ENCODE measurements at places on chromosomes 12 and 14.

DNA sequence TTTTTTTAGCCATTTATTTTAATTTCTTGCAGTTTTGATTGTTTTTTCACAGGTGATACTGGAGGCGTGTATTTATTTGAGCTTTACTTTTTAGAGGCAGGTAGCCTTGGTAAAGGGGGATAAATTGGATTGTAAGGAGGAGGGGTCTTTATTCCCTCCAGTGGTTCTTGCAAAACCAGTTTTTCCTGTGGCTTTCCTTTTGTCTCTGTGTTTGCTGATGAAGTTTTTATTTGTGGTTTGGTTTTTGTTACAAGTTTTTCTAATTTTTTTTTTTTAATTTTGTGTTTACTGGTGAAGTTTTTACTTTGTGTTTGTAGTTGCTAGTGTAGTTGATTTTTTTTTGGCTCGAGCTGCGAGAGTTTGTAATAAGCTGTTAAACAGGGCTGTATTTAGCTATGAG, 278.5 kb downstream of the PRKD1 start:
- DNase-seq: no peak

GRCh38 chr12:46342562-46343033, 30.0 kb downstream of the SLC38A2 start:
- no peak for DNase-seq

DNA sequence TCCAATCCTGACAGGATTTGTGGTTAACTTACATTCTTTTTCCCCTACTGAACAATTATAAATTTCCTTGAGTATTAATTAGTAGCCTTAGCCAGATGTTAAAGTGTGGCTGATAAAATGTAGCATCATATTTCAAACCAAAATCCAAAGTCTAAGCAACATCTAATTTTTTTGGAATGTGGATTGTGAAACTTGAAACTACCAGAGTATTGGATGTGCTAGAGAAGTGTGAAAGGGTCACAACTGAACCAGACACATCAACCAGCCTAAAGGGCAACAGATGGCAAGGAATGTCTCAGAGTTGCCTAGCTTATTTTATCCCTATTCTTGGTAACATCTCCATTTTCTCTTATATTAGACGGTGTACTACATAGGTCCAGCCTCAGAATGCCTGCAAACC, 153.1 kb upstream of the DCN start:
- no peak for DNase-seq

- no peak for DNase-seq
Observed at GRCh38 chr14:80958939-80959338, 3.5 kb downstream of the TSHR start.

DNA sequence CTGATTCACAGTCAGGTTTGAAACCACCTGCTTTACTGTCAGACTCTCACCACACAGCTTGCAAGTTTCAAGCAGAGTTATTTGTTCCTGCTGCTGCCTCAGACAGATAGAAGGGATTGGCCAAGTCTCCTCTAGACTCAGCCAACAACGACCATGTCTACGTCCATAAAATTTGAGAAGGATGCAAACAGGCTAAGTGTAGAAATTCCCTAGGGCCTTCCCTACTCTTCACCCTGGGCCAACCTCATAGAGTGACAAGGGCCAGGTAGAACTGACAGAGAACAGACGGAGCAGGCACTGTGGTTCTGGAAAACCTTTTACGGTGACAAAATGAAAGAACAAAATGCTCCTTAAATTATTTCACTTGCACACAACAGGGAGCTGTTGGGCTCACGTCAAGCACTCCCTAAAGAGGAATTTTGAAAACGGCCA, 39.5 kb downstream of the CLIP1 start:
- no peak for DNase-seq

DNA sequence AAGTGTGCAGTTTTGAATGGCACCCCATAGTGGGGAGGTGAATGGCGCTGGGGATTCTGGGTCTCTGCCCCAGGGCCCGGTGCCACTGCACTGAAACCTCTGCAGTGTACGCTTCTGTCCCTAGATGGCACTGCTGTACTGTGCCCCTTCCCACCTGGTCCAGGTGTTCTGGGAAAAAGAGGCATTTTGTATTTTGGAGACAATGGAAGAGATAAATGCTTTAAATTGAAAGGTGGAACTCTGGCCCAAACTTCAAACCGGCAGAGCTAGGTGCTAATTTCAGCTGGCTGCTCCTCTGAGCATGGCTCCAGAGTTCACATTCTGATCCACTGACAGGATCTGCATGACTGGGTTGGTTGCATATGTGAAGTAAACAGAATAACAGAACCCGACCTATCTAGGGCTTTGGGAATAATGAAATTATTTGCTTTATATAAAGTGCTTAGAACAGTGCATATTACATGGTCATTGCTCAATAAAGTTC, 52.2 kb downstream of the KRT80 start:
- no peak for DNase-seq

DNA sequence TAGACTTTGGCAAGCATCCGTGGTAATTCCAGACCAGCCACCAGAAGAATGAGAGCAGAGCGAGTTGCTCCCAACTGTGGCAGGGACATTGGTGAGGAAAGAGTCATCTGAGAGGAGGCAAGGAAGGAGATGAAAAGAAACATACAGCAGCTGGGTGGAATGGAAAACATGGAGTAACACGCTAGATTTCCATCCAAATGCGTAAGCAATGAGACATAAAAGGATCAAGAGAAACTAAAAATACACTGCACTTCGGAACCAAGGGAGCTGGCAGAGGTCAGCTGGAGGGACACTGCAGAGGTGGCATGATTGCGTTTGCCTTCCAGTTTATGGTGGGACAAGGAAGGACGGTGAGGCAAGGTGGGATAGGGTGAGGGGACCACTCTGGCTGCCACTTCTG, 82.9 kb downstream of the DDX51 start:
- no peak for DNase-seq

DNA sequence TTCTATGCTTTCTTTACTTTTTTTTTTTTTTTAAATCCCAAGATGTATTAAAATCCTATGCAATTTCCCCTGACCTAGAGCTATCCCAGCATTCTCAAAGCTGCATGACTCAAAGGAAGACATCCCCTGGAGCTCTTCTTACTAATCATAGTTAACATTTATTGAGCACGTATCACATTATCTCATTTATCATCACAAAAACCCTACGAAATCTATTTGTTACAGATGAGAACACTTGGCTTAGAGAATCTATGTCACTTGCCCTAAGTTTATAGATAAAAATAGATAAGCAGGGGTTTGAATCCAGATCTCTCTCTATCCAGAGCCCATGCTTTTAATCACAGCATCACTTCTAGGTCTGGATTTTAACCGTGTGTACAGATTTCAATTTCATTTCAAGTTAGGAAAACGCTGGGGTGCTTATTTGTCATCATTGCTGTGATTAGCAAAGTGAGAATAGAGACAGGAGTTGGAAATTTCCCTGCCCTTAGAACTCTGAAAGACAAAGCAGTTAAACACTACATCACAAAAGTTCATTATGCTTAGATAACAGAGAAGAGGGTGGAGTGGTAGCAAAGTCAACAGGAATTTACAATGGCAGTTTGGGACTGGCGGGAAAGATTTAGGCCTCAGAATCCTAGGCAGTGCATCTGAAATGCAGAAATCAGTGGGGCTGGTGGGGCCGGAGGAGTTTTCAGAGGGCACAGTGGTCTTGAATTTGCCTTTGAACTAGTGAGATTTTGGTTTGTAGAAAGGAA, 177.7 kb upstream of the FRMD6 start:
- DNase-seq: no peak

DNA sequence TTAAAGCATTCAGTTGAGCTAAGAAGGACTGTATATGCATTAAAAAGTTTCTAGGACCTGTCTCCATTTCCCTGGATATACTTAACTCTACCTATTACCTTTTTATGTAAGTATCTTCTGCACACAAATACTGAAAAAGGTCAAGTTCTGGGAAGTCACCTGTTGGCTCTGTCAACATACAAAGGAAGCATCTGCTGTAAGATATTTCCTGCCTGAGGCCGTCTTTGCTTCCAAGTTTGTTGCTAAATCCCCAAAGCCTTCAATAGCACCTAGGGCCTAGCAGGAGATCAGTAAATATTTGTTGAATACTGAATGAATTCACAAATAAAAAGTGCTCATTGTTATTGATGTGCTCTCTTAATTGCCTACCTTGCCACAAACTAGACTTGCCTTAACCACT, 188.4 kb downstream of the DUSP6 start:
- no peak for DNase-seq

- DNase-seq: no peak
Observed at GRCh38 chr12:53829130-53829819, 77.5 kb upstream of the CISTR start.

- no peak for DNase-seq
Observed at GRCh38 chr12:30820406-30820946, 65.7 kb upstream of the CAPRIN2 start.

- DNase-seq: peak; percentile 26
Observed at GRCh38 chr14:58637391-58638230, at the start of gene DACT1. DACT1 (plus strand) TSS chr14:58637962; CDS start chr14:58638203, 241 bp downstream.

GRCh38 chr12:100141666-100141997, 1.0 kb downstream of the BLTP3B start:
- DNase-seq: peak; percentile 27

- DNase-seq: peak; percentile 49
Observed at GRCh38 chr12:91331371-91331770, 148.8 kb upstream of the DCN start.

GRCh38 chr14:69439521-69440270, 41.2 kb downstream of the SLC39A9 start:
- no peak for DNase-seq

DNA sequence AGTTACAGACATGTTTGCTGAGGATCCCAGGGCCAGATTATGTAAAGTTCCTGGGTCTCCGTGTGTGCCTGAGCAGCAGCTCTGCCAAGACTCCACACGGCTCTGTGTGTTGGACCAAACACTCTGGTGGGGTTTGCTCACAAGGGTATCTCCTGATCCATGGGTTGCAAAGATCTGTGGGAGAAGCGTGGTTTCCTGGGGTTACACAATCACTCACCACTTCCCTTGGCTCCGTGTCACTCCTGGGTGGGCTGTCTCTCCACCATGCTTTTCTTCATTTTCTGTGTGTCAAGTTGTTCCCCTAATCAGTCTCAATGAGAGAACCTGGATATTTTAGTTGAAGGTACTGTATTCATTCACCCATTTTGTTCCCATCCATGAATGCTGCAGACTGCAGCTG, 1088.8 kb downstream of the FSCB start:
- DNase-seq: no peak

- no peak for DNase-seq
Observed at GRCh38 chr14:81340201-81340600, 59.9 kb downstream of the STON2 start.

DNA sequence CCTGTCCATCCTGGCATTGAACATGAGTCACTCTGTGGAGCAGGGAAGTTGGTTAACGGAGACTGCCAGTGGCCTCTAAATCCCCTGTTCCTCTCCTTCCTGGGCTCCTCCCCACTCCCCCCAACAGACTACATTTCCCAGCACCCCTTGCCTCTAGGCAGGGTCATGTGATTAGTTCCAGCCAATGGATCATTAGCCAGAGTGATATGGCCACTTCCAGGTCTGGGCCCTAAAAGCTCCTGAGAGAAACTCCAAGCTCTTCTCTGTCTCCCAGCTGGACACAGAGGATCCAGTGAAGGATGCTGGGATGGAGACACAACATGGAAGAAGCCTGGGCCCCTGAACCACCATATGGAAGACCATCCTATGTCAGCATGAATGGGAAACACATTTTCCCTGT, 54.4 kb upstream of the RFLNA start:
- peak; percentile 5 for DNase-seq

DNA sequence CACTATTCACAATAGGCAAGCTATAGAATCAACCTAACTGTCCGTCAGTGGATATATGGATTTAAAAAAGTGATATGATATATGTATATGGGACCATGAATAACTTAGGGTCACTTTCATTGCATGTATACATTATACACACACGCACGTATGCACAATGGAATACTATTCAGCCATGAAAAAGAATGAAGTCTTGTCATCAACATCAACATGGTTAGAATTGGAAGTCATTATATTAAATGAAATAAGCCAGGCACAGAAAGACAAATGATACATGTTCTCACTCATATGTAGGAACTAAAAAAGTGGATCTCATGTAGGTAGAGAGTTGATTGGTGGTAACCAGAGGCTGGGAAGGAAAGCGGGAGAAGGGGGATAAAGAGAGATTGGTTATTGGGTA, 234.3 kb downstream of the VRK1 start:
- no peak for DNase-seq

DNA sequence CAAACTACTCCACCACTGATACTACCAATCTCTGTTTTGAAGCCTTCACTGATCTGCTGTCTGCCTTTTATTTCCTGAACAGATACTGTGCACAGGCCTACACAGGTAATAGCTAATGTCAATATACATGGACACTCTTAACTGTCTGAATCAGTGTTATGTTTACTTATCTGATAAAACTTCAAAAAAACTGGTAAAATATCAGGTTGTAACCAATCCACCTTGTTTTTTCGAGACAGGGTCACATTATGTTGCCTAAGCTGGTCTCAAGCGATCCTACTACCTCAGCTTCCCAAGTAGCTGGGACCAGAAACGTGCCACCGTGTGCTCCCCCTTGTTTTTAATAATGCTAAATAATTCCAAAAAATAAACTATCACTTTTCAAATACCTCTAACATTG, 43.5 kb downstream of the HECTD1 start:
- DNase-seq: no peak

DNA sequence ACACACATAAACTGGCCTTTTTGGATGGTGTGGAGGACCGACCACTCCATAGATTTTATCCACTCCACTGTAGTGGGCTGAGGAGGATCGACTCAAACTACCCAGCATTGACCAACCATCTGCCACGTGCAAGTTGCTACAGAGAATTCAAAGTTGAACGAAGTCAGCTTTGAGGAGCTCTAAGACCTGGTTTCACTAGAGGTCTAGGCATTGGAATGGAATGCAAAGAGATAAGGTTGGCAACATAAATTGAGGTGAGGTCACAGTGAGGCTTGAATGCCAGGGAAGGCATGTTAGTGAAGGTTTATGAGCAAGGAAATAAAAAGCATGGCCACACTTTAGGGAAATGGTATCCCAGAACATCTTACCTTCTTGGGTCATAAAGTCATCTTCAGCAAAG, 14.5 kb downstream of the VWF start:
- no peak for DNase-seq
